IPS DF 19.7 (cell line): ENCODE measurements at places on chromosomes 1 and 21.

DNA sequence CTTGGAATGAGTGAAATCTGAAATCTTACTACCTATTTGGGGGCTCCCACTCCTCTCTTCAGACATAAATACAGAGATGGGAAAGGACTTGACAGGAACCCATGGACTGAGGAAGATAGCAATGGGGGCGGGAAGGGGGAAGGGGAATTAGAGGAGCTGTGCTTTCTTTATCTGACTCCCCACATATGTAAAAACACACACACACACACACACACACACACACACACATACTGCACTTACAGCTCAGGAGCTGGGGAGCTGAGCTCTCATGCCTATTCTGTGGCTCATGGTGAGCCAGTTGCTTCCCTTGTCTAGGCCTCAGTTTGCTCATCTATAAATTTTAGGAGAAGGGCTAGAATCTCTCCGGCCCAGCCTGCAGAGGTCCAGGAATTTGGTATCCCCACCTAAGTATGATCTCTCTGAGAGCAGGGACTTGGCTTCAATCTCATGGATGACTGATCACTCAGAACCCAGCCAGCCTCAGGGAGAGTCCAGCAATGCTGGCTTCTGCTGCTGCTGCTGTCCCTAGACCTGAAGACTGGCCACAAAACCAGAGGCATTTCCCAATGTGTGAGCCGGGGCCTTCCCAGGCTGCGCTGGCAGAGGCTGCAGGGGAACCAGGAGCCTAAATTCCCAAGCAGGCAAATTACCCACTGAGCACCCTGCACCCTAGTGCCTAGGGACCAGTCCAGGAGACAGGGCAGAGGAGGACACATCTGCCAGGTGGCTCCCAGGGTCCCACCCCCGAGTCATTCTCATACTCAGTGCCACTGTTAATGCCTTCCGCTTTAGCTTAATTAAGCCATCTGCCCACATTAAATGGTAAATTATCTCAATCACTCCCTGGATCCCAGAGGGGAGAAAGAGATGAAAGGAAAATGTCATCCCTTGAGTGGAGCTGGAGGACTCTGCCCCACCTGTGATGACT, 57.5 kb upstream of the RBM15 start:
- DNase-seq: no peak

DNA sequence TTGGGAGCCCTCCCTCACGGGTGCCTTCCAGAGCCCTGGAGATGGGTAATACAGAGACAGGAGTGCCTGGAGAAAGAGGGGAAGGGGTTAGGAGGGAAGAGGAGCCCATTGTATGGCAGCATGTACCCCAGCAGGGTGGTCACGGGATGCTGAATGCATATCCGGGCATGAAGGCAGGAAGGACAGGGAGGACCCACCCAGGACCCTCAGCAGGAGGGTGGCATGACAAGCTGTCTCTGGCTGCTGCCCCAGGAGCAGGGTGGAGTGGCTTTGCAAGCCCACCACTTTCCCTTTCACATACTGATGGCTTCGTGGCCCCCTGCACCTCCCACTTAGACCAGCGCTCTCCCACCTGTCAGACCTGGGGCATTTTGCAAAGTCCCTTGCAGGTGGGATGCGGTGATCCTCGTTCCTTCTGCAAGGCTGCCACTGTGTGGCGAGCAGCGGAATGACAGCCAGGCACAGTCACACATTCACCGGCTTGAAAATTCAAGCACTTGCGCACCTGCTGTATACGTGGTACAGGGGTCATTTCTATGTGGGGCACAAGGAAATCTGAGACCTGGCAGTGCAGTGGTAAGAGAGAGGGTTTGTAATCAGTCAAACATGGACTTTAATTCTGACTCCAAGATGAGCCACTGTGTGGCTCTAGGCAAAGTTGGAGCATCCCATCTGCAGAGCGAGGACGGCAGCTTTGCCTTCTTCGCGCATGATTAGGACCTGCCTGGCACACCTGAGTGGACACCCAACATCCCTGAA, 53.2 kb upstream of the TMEM51 start:
- DNase-seq: no peak

- no peak for DNase-seq
These were observed 1.0 kb upstream of the PDZK1IP1 start for GRCh38 chr1:47190857-47191256.

- no peak for DNase-seq
These were observed 66.6 kb downstream of the UBIAD1 start for GRCh38 chr1:11339346-11340232.

DNA sequence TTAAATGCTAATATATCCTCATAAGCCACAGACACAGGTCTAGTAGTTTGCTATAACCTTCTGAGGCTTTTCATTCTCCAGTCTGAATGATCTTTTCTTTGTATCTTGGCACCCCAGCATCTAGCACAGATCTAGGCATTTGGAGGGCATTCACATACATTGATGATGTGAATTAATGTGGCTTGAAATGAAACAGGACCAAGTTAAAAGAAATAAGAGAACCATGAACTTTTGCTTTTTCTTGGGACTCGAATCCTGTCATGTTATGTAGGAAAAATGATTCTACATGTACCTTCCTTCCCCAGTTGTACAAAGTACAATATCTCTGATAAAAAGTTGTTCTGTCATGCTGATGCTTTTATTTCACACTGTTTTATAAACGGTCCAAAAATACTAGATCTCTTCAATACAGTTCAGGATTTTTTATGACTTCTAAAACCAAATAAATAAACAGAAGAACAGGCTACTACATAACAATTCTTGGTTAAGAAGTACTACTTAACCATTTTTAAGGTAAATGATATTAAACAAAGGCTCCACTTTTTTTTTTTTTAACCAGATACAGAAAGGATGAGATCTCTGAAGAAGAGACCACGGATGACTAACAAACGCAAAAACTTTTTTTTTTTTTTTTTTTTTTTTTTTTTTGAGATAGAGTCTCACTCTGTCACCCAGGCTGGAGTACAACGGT, 3.0 kb downstream of the SORT1 start:
- no peak for DNase-seq

DNA sequence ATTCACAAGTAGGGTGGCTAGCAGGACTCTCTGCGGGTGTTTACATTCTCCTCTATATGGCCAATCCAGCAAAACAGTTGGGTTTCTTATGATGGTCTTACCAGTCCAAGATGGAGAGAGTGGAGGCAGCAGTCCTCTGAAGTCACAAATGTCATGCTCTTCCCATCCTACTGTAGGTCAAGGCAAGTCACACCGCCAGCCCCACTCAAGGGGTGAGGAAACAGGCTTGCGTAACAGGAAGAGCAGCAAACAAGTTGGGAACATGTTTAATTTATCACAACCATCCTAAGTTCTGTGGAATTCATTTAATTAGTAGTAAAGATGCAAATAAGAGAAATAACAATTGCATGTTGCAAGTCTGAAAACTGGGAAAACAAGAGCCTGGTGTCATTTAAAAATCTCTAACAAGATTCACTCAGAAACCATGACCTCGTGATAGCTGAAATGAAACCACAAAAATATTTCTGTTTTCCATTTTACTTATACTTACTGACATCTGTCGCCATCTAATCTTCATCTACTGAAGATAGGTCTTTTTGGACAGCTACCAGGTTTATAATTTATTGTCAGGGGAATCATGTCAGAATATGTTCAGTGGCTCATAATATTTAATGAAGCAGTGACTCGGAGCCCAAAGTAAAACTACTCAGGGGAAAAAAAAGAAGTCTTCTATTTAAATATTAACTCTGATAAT, 349.1 kb upstream of the FMN2 start:
- DNase-seq: no peak

DNA sequence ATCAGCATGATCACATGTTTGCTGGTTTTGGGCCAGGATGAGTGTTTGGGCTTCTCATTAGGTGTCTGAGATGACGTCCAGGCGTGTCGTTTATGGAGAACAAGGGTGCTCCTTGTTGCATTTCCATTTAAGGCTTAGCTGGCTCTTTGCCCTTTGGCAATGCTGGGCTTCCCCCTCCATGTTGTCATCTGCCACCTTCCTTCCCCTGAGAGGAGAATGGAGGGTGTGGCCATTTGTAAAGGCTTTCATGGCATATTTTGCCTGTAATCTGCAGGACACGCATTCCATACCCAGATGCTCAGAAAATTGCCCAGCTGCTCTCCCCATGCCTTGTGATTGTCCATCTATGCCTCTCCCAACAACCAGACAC, 27.7 kb downstream of the PKP1 start:
- no peak for DNase-seq

- no peak for DNase-seq
These were observed 15.8 kb upstream of the CCDC190 start for GRCh38 chr1:162876751-162877150.

- DNase-seq: no peak
These were observed 1.9 kb downstream of the MTFR1L start for GRCh38 chr1:25821630-25822091.

- DNase-seq: no peak
These were observed 70.7 kb downstream of the SPATA46 start for GRCh38 chr1:162305969-162306368.

DNA sequence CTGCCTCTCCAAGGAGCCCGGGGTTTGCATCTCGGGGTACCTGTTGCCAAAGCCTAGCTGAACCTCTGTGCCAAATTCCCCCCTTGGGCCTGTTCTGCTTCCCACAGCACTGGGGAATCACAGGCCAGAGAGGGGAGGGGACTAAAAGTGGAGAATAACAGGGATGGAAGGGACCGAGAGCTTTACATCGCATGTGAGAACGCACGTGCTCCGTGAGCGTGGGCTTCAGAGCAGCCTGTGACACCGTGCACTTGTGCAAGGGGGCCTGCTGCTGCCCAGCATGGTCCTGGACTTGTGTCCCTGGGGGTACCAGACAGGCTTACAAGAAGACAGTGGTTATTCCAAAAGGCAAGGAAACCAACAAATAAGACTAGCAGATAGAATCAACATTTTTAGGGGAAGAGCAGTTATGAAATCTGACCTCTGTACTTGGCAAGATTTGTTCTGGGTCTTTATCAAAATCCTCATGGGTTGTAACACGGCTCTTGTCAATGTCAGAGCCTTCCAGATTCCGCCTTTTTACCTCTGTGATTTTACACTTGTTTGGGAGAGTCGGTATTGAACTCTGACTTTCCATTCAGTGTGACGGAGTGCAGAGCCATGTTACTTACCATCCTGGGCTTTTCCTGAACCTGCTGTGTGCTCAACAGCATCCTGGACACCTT, 36.2 kb upstream of the TNFRSF1B start:
- no peak for DNase-seq
